ENCODE measurements at places on chromosomes 3 and 15.
A peak's percentile ranks its signal among the peaks of the same experiment; 100 is the strongest.

DNA sequence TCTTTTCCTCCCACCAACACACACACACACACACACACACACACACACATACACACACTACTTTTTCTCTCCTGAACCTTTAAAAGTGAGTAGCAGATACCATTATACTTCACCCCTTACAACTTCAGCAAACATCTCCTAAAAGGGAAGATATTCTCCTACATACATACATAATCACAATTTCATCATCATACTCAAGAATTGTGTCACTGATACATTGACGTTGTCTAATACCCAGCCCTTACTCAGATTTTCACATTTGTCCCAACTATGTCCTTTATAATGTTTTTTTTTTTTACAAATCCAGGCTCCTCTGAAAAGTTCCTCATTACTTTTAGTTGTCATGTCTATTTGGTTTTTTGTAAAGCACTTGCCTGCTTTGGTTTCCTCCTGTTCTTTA is 18.5 kb downstream of the ABHD6 start:
- DNase-seq: no peak

GRCh38 chr3:15645740-15646501 is 44.4 kb downstream of the BTD start:
- DNase-seq: no peak

DNA sequence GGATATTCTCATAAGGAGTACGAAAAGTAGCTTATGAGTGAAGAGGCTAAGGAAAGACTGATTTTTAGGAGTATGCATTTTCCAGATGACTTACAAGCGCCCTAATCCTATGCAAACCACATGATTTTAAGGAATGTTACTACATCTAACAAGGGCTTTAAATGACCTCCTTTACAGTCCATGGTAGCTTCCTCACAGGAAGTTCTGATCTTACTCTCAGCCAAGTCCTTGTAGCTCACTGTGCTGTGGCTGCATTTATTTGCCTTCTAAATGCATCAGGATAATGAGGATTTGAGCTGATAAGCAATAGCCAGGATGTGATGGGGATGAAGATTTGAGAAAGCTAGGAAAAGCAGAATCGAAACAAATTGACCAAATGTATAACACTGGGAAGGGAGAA is 896.0 kb downstream of the MCTP2 start:
- no peak for DNase-seq

DNA sequence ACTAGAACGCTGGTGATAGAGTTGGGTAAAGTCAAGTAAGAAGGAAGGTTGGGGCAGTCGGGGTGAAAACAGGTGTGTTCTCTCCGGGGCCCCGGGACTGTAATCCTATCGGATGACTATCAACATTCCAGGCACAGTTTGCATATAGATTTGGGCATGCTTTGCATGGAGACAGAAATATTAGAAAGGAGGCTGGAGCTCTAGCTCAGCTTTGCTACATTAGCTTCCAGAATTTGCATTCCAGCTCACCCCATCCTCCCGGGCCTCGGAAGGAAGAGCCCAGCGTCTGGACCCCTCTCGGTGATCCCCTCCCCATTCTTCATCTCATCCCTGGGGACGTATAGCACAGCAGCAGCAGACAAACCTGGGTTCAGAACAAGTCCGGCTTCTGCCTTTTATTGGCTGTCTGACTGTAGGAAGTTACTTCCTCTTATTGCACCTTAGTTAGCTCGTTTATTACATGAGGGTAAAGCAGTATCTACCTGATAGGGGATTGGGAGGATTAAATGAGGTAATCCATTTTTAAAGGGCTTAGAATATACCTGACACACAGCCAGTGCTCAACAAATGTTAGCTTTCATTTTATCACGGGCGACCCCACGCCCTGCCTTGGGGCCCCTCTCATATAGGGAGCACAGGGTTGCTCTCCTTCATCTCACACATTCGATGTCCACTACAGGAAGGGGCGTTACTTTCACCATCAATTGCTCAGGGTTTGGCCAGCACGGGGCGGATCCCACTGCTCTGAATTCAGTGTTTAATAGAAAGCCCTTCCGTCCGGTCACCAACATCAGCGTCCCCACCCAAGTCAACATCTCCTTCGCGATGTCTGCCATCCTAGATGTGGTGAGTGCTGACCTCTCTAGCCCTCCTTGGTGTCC is 3.2 kb downstream of the HTR3E start:
- no peak for DNase-seq

GRCh38 chr3:25592510-25592968 is 72.2 kb downstream of the TOP2B start:
- DNase-seq: no peak

GRCh38 chr3:133767607-133768006 is 21.4 kb downstream of the TF start:
- DNase-seq: no peak

DNA sequence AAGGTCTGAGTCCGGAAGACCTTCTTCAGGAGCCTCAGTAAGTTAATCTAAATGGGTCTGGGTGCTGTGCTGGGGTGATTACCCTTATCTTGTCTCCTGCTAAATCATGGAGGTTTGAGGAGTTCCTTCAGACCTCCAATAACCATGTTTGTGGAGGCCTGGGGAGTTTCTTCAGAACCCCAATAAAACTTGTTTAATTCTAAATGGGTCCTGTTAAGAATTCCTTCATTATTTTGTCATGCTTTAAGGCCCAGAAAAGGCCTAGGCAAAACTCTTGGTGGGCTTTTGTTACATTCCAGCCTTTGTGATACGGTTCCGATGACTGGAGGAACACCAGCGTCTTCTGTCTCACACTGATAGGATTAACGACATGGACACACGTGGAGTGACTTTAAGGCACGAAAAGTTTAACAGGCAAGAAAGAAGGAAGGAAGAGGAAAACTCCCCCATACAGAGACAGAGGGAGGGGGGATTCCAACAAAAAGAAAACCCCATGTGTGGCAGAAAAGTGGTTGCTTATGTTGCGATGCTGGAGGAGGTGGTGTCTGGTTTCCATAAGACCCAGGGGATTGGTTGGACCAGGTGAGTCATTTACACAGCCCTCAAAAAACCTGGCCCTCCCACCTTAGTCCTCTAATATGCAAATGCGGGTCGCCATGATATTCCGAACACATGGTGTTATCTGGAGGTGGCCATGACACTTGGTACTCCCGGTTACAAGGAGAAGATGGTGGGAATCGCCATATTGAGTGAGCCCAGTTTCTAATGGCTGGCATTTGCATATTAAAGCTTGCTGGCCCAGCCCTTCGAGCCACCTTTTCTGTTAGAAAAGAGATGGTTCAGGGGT is 72.6 kb upstream of the MFGE8 start:
- no peak for DNase-seq

DNA sequence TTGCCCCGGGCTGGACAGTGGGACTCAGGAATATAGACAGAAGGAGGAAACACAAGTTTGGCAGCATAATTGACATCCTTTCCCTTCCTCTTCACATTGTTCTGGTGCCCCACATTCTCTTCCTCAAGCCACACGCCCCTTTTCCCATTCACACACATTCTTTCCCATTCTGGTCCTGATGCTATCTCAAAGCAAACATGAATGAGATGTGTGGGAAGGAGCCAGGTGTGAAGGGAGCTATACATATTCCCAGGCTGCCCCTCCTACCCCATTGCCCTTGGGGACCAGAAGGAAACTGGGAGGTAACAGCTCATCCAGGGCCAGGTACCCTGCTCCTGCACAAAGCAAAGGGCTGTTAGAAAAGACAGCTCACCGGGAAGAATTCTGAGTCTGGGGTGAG is 23.4 kb upstream of the CLK3 start:
- no peak for DNase-seq

DNA sequence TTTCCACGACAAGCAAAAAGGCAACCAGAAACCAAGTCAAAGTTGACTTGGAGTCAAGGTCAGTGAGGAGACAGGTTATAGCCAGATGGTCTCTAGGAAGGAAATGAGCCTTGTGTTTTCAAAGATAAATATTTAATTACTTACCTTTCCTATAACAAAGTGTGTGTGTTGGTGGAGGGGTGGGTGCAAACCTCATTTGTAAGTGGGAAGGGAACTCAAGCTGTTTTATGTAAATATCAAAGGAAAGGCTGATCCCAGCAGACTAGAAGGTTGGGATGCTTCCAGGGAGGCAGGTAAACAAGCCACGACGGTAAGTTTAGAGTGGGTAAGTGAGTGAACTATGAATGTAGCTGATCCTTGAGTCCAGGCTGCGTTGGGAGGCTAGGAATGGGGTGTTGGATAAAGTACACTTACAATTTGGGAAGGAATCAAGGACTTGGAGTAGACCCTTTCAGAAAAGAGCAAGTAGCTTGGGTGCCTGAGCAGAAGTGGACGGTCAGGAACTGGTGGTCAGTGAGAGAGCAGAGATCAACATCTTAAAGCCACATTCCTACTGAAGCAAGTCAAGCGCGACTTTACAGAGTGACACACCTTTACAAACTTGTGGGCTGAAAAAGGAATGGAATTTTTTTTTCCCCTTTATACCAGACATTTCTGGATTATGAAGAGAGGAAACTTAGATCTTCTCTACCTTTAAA is 82.0 kb upstream of the TBL1XR1 start:
- no peak for DNase-seq

GRCh38 chr3:31469385-31469784 is 63.3 kb upstream of the STT3B start:
- DNase-seq: no peak

- peak; percentile 69 for DNase-seq
Measured at GRCh38 chr15:89912674-89913396, at the start of gene ARPIN. ARPIN (minus strand) TSS chr15:89912952; CDS start chr15:89912835, 117 bp downstream.

DNA sequence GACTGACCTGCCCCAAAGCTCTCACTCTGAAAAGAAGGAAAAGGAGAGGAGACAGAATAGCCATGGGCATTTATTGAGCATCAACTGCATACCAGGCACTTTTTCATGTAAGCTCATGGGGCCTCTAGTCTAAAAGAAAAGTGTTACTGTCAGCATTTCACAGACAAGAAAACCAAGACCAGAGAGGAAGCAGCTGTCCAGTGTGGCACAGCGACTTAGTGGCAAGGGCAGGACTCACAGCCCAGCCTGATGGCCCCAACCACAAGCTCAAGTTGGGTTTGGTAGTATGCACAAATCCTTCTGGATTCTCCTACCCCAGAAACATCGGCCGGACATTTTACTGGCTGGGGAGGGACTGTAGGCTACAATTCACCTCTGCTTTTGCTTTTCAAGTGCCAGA is 5.8 kb downstream of the EFCC1 start:
- no peak for DNase-seq

DNA sequence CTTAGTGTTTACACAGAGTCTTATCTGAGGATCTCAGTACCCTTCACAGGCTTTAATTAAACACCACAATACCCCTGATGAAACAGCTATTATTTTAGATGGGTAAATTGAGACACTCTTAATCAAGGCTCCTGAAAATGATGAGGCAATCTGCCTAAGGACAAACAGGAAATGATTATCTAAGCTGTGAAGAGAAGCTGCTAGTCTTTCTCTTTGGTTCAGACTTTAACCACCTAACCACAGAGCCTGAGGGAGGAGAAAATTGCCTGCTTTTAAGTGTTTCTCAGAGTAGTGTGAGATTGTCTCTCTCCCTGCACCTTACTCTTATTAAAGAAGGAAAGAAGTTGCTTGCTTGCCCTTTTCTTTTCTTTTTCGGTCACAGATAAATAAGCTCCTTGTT is 364.3 kb upstream of the ADAMTS9 start:
- no peak for DNase-seq

DNA sequence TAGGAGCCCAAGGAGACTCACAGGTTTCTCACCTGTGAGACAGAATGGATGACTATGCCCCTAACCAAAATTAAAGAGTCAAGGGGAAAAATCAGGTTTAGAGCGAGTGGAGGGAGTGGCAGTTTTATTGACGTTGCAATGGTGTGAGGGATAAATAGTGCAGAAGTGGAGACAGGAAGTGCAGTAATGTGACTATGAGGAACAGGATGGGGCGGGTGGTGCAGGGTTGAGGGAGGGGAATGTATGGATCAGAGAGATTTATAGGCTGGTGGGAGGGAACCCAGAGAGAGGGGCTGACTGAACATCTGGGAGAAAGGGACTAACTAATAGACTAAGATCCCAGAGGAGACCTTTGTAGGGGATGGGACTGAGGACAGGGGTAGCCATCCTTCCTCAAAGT is 26.5 kb downstream of the EIF2AK4 start:
- no peak for DNase-seq

DNA sequence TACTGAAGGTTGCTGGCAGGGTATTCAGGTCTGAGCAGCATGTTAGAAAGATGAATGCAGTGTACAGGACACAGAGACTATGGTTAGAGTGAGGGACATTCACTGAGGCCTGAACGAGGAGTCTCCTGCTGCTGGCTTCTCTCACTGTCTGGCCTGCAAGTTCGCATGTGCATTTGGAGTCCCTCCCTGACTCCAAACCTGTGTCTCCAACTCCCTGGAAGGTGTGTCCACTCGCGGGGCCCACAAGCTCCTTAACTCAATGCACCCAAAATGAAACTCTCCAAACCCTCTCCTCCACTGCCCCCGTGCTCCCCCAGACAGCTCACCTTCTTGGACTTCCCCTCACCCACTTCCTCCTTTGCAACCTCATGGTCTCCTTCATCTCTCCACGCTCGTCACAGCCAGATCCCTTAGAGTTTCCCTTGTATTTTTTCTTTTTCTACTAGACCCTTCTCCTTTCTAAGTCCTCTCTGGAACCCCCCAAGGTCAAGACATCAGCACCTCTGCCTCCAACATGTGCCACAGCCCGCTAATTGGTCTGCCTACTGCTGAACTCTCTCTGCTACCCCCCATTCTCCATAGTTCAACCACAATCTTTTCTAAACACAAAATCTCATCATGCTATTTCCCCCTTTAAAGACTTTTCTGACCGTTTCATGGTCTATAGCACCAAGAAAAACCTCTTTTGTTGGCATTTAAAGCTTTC is 58.3 kb downstream of the HES1 start:
- DNase-seq: no peak

DNA sequence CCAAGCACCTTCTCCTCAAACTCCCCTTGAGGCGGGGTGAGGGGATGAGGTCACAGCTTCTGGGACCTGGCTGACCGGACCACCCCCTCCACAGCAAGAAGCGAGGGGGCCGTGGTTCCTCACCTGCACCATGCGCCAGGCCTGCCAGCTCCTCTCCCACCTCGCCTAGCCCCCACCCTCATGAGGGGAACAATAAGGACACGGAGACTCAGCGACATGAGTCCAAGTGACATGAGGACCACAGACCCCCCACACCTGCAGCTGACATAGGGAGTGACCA is 118.7 kb downstream of the CHSY1 start:
- DNase-seq: no peak

DNA sequence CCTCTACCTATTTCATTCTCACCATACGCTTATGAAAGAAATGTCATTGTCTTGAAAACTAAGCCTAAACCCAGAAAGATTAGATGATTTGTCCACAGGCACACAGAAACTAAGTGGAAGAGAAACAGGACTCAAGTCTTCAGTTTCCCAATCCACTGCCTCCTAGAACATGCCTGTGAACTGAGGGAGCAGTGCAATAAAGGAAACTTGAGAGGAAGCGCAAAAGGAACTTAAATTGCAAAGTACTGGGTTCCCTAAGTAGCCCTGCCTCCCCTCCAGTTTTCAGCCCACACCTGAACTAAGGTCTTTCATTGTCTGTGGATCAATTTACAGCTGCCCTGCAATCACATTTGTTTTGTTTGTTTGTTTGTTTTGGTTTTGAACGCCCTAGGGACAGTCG is 56.7 kb upstream of the TSEN2 start:
- DNase-seq: no peak
